Lower lobe of right lung (tissue), 2 donors: ENCODE measurements at places on chromosomes 7 and 10. TPM values are rescaled to one million over a fixed set of nuclear protein-coding genes. Genes with fewer than 3 reads are reported as not detected.

The TUBB8 gene
- 0.38 TPM for total RNA-seq

The LLCFC1 gene
- total RNA-seq = not detected

The KMT2C gene
- total RNA-seq = 101 TPM

The LAMB4 gene
- total RNA-seq = not detected

The MRC1 gene
- 529 TPM for total RNA-seq

The GTF2IRD2 gene
- 19.0 TPM for total RNA-seq

The CTAGE6 gene
- 0.44 TPM for total RNA-seq

The FOXI2 gene
- not detected for total RNA-seq

The ADCYAP1R1 gene
- total RNA-seq = 2.9 TPM

The LRRN3 gene
- total RNA-seq = 6.1 TPM

The ANKRD30A gene
- total RNA-seq = not detected

The HOXA7 gene
- 2.2 TPM for total RNA-seq

The HOXA2 gene
- 1.5 TPM for total RNA-seq

The PNLIP gene
- total RNA-seq = not detected

The PON2 gene
- 168 TPM for total RNA-seq

The NKX1-2 gene
- not detected for total RNA-seq

The GNAI1 gene
- 32.1 TPM for total RNA-seq
